Epithelial cell of proximal tubule (primary cell): ENCODE measurements at places on chromosomes 1 and 21.

DNA sequence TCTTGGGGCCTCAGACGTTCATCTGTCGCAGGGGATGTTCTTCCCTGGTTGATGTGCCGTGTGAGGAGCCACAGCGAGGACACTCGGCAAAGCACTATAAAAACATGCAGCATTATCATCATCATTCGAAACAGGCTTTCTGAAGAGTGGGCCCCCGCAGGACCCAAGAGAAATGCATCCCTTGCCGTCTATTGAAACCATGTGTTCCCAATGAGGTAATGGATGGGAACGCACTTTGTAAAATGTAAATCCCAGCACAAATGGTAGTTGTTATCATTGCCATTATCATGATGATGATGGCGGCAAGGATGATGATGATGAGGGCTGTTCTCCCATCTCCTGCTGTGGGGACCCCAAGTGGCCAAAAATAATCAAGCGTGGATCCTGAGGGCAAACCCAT is 76.8 kb downstream of the GLIS1 start:
- DNase-seq, result no peak

GRCh38 chr1:218078916-218079315 is 206.2 kb upstream of the RRP15 start:
- no peak for DNase-seq

- no peak for DNase-seq
Observed at GRCh38 chr1:104120525-104120924, 370.8 kb downstream of the AMY1C start.

- no peak for DNase-seq
Observed at GRCh38 chr1:26412180-26412840, 1.7 kb downstream of the LIN28A start.

- DNase-seq, result no peak
Observed at GRCh38 chr1:153122831-153123421, 9.6 kb upstream of the SPRR2F start.

GRCh38 chr1:93051961-93052360 is 27.1 kb upstream of the MTF2 start:
- DNase-seq, result no peak

DNA sequence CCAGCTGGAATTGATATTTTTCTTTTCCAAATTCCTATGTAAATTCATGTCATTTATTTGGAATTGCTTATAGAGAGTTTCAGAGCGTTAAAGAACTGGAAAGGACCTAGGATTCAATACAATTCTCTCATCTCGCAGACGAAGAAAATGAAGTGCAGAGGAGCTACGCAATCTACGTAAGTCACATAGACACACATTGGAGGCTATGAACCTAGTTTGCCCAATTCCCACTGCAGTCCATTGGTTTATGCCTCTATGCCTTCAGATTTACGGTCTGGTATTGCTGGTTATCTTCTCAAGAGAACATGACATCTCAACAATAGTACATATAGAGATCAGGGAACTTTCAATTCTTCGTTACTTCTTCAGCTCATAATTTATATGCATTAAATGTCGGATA is 971 bp upstream of the RNF2 start:
- no peak for DNase-seq

GRCh38 chr1:76137746-76138145 is 63.2 kb downstream of the ST6GALNAC3 start:
- DNase-seq, result no peak

DNA sequence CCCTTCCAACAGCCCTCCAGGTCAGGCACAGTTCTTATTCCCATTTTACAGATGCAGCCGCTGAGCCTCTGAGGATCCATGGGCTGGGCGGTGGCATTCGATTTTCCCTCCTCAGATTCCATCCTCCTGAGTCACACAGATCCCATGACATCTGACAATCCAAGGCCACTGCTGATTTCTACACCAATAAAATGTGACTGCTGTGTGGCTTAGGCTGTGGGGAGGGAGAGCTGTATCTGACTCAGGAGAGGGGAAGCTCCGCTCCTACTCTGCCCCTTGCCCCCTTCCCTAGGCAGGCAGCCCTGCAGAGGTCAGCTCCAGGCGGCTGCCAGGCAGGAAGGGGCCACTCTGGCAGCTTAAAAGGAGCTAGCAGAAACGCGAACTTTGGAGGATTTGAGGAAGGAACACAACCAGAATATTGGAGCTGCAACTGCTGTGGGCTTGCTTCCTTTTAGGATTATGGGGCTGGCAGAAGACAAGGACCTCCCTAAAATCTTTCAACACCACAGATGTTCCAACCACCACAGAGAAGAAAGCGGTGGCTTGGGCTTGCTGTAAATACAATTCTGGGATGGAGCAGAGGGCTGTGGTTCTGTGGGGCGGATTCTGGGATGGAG is 50.0 kb downstream of the MRPL37 start:
- no peak for DNase-seq
